ENCODE measurements at places on chromosomes 12 and 14.
A peak's percentile ranks its signal among the peaks of the same experiment; 100 is the strongest.

GRCh38 chr14:85613496-85613895 lies 83.6 kb downstream of the FLRT2 start:
- no peak for DNase-seq

GRCh38 chr14:68607081-68607866 lies 185.6 kb downstream of the ZFP36L1 start:
- DNase-seq: no peak

DNA sequence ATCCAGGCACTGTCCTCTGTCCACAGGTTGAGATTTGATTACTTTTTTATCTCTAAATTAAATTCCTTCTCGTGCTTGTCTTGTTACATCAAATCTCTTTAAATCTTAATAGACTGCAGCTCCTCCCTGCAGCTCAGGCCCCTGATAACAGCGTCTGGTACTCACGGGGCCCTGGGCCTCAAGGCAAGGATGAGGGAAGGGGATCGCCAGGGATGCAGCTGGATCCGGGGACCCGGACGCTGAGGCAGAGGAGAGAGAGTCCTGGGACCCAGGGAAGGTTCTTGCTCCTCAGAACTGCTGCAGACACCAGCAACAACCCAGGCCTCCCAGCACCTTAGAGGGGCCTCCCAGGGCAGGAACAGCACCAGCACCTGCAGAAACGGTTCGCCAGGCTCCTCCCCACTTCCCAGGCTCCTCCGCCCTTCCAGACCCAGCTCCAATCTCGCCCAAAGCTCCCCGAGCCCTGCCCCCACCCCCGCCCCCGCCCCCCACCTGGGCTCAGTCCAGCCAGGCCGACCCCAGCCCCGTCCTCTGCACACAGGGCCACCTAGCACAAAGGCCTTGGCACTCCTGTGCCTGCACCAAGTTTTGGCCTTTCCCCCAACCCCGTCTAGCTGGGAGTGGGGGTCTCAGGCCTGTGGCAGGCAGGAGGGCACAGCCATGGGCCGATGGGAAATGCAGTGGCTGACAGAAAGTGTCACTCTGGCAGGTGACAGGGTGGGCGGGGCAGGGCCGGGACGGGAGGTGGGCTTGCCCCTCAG lies 60.3 kb upstream of the GALNT9 start:
- DNase-seq: peak; percentile 29

DNA sequence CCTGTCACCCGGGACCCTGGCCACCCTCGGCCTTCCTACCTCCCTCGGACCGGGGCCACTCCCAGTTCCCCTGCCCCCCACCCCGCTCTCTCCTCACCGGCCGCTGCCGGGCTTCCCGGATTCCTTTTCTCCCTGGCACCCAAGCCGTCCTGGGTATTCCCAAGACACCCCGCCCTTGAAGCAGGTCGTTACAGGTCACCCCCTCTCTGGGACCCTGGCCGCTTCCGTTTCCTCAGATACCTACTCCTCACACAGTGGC lies 493 bp downstream of the NUMB start:
- DNase-seq: no peak

- DNase-seq: peak; percentile 61
Measured at GRCh38 chr12:121038861-121039668, at the start of gene OASL. Gene OASL (minus strand): TSS chr12:121039246. CDS start chr12:121038971, 275 bp downstream.

DNA sequence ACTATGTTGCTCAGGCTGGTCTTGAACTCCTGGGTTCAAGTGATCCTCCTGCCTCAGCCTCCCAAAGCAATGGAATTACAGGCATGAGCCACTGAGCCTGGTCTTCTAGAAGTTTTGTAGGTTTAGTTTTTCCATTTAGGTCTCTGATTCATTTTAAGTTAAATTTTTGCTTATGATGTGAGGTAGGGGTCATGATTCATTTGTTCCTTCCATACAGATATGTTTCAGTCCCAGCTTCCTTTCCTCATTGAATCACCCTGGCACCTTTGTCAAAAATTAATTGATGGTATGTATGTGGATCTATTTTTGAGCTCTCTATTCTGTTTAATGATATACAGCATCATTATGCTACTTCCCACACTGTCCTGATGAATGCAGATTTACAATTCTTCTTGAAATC lies 25.6 kb upstream of the CABP1 start:
- no peak for DNase-seq

DNA sequence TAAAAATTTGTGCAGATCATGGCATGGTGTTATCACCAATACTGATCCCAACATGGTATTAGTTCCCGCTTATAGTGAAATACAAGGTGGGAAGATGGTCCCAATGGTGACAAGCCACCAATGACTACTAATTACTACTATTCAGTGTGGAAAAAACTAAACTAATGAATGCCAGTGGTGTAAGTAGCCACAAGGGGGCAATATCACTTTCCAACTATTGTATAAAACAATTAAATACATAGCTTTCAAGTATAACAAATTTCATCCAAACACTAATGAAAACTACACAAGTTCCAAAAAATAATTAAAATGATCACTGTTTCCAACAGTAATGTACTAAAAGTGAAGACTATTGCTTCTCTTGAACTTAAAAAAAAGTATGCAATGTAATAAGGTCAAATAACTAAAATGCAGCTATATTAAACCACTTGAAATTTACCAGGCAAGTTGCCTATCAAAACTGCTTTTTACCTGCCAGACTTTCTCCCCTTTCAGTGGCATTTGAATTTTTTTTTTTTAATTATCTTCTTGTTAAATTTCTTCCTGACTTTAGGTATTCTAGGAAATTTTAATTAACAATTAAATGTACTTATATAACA lies 58.0 kb downstream of the PAPLN start:
- DNase-seq: no peak

DNA sequence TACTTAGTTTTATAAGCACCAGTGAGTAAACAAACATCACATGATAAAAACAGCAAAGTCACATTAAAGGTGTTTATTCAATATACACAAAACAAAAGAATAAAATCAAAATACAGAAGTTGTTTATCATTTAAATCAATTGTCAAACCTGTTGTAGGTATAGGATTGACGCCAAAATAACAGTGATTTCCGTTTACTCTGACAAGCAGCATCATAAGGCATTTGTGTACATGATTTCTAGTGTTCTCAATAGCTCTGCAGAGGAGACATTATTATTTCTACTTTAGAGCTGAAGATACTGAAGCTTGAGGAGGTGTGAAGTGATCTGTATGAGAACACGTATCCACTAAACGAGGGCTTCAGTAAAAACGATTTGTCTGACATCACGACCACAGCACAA lies 171.9 kb downstream of the CCDC59 start:
- no peak for DNase-seq

GRCh38 chr12:109777544-109777943 lies 55.7 kb downstream of the TRPV4 start:
- no peak for DNase-seq
